Cortex of kidney (tissue), 1 donor: ENCODE measurements at places on chromosomes 6 and 20.

- DNase-seq, result no peak
These were observed at the start of gene PLAGL1 for GRCh38 chr6:144008120-144008811. Gene PLAGL1 (minus strand): TSS chr6:144008259. CDS start chr6:143948136, 60,123 bp downstream.

GRCh38 chr6:44260011-44260410 is 2.7 kb upstream of the SLC35B2 start:
- no peak for DNase-seq

DNA sequence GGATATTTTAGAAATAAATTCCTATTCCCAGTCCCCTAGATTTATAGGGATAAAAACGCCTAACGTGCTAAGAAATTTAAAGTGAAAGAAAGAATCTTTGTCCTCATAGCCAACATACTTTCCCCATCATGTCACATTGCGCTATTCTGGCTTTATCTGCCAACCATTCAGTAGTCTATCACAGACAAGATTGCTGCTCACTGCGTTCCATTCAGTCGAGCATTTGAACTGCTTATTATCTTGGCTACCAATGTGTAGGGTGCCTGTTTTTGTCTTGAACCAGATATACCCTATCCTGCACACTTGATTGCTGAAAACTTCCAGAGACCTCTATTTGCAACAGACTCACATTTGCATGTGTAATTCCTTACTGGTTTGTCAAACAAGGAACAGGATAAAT is 751.5 kb downstream of the EPHA7 start:
- no peak for DNase-seq

GRCh38 chr6:14925025-14925698 is 320.7 kb upstream of the JARID2 start:
- no peak for DNase-seq

- no peak for DNase-seq
These were observed 143.2 kb downstream of the CEBPB start for GRCh38 chr20:50333812-50334211.

- no peak for DNase-seq
These were observed 475 bp upstream of the TMEM181 start for GRCh38 chr6:158559338-158559894.

DNA sequence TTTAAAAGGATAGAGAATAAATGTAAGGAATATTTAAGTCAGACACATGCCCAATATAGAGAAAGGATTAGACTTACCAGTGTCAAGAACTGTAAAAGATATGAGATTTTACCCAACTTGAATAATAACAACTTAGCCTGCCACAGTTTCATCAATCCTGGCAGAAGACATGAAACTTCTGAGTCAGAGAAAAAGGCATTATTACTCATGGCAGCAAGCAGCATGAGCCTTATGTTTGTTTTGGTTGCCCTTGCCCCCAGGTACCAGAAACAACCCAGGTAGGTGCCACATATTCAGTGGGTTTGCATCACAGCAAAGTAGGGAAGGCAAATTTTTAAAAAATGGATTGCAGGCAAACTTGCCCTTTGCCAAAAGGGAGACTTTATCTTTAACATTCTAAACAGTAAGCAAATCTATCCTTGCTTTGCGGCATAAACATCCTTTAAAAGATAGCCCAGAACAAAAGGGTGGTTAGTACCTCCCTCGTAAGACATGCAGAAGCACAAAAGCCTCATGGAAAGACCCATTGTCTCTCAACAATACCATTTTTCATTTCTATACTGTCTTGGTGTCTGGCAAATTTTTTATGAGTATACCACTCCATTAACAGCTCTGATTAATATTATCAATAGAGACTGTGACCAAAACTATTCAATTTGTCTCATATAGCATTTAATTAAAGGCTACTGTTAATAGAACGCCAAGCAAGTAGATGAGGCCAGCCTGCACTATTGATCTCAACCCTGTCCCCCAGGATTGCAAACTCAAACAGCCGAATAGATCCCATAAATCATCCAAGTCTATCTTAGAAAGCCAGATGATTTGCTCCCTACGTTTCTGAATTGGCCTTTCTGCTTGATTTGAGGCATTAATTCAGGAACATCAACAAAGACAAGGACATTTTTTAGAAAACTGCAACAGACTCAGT is 185.1 kb downstream of the COL19A1 start:
- DNase-seq, result no peak

DNA sequence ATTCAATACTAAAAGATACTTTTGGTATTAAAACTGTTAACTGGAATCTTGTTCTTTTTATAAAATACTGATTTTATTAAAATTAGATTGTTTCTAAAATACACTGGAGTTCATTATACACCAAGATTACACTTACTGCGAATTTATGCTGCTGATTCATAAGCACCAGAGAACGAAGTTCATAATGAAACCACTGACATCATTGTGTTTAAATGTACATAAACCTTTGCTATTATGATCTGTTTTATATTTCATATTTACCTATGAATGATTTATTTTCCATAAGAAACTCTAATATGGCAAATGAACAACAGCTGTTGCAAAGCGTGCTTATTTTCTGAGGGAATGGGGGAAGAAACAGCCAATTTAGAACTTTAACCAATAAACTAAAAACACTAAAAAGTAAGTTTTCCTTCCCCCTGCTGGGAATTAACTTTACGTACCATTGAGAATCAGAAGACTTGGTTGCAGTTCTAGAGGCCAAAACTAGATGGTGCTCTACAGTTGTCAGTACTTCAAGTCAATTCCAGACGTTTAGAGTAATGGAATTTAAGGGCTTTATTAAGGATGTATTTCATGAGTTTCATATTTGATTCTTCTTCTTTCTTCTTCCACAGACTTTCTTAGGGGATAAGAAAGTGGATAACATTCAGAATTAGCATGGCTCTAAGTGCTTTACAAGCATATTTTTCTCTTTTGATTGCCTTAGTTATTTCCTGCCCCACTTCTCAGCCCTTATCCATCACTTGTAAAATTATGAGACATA is 30.8 kb upstream of the COL19A1 start:
- DNase-seq, result no peak
